ENCODE measurements at places on chromosomes 6 and 20.

DNA sequence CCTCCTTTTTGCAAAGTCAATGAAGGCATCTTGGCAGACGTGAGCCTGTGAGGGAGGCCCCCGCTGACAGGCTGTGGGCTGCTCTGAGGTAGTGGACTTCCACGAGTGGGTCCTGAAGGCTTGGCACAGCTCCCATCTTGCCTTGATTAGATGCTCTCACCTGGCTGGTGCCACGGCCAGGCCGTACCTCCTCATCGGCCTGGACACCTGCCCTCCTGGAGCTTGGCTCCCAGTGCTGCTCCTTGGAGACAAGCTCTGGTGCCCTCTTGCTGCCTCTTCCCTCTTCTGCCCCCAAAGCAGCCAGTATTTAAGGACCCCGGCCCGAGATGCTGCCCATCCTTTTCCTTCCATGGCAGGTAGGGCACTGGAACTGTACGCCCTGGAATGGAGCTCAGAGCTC, 93.5 kb downstream of the ERMARD start:
- DNase-seq: no peak

DNA sequence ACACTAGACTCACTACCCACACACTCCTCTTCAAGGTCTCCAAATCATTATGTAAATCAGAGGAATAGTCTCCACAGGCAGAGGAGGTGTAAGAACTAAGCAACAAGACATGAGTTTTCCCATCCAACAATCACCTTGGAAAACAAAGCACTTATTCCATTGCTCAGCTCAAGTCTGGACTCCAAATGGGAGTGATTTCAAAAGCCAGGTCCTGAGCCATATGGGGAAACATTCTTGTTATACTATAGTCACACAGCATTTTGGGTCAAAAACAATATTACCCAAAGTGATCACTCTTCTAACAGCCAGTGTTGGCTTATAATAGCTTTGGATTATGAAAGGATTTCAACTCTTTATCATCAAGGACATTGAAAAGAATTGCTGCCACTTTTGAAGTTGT, 3.6 kb upstream of the PRPH2 start:
- DNase-seq: no peak

DNA sequence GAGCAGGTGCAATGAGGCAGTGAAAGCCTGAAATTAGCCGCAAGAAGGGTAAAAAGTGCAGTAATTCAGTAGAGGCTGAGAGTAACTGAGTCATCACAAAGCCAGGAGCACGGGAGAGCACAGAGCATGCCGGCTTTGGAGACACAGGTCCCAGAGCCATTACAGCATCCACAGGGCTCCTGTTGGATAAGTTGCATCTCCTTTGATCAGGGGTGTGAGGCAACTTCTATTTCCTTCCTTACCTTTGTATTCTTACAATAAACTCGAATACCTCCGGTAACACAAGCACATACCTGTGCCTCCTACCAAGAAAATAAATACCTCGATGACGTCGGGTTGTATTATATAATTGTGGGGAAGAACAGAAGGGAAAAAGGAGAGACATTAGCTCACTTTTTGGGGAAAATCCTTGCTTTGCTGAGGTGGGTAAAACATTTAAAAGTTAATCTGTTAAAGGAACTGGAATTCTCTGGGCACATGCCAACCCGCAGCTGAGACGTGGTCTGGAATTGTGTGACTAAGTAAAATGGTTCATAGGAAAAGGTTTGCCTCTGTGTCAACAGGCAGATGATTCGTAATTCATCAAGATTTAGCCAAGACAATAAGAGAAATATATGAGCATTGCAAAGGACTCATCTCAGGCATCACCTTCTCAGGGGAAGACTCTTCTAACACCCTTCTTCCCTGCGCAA, 360.7 kb upstream of the ZFP64 start:
- no peak for DNase-seq

DNA sequence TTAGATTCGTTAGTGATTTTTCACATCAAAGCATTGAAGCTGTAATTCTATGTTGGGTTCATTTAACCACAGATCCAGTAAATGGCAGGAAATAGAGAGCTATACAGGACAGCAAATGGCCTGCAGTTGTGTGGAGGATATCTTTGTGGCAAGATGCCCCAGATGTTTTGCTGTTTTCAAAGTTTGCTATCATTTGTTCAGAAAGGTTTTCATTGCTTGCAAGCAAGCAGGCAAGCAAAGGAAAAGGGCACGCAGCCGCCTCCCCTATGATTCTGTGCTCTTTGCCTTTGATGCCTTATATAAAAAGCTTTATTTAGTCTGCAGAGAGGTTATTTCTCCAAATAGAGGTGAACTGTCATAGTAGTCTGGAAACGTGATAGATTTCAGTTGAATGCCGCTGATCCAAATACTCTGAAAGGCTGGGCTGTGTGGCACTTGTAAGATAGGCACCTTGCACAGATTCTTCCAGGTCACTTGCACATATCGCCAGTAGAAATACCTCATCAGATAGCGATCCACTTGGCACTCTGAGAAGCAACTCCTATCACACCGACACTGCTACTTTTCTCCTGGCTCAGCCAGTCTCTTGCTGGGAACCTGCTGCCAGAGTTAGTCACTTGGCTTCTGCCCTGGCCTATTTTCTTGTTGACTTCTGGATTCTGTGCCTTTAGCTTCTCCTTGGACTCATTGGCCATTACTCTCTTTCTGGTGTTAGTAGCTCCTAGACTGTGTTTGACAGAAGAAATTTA, 66.4 kb downstream of the UTRN start:
- no peak for DNase-seq

GRCh38 chr6:30836431-30836866, 47.9 kb upstream of the DDR1 start:
- no peak for DNase-seq
